Central memory CD4-positive, alpha-beta T cell (primary cell): ENCODE measurements at places on chromosomes 7 and 10.

GRCh38 chr7:116145245-116145852 is 65.0 kb upstream of the TES start:
- no peak for DNase-seq

GRCh38 chr10:132669208-132669861 is 116.6 kb downstream of the NKX6-2 start:
- DNase-seq = no peak

GRCh38 chr7:2647594-2648172 is 15.9 kb downstream of the TTYH3 start:
- DNase-seq = no peak

DNA sequence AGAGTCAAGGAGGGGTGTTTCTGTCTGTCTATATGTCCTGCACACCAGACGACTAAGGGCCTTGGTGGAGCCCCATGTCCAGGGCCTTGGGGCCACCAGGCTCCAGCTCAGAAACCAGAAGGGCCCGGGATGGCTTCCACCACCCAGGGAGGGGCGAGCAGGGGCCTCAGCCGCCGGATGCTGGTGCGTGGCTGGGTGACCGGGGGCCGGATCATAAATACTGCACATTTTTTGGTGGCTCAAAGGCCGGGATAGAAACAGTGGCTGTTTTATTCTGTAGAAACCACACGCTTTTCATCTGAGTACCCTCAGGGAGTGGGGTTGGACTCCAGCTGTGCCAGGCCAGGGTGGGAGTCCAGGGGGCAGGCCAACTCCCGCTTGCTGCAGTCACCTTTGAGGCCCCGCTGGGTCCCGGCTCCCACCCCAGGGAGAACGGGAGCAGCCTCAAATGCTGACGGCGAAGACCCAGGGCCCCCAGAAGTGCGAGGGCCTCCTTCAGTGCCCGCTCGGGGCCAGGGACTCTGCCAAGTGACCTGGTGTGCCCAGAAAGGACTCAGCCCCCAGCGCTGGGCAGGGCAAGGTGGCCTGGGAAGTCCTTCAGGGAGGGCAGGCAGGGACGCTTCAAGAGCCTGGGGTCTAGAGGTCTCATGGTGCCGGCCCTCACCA is 28.2 kb downstream of the PDGFA start:
- no peak for DNase-seq

DNA sequence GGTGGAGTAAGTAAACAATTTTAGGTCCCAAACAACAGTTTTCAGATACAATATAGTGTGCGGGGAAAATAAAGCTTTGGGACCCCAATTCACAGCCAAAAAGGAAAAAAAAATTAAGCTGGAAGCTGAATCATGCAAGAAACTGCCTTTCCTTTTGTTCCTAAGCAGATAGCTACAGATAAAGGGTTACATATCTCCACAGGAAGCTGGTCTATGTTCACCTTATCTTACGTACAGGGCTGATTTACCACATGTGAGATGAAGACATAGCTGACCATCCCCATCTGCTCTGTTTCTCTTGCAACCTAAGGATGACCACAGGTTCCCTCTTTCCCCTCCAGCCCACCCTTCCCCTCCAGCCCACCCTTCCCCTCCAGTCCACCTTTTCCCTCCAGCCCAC is 14.2 kb upstream of the PFKP start:
- DNase-seq = no peak

GRCh38 chr7:151796871-151797537 is 79.9 kb downstream of the PRKAG2 start:
- DNase-seq = no peak

- DNase-seq = no peak
Observed at GRCh38 chr10:119360181-119360921, 153.0 kb downstream of the GRK5 start.

GRCh38 chr10:129764011-129764900 is 199.8 kb downstream of the EBF3 start:
- DNase-seq = no peak

DNA sequence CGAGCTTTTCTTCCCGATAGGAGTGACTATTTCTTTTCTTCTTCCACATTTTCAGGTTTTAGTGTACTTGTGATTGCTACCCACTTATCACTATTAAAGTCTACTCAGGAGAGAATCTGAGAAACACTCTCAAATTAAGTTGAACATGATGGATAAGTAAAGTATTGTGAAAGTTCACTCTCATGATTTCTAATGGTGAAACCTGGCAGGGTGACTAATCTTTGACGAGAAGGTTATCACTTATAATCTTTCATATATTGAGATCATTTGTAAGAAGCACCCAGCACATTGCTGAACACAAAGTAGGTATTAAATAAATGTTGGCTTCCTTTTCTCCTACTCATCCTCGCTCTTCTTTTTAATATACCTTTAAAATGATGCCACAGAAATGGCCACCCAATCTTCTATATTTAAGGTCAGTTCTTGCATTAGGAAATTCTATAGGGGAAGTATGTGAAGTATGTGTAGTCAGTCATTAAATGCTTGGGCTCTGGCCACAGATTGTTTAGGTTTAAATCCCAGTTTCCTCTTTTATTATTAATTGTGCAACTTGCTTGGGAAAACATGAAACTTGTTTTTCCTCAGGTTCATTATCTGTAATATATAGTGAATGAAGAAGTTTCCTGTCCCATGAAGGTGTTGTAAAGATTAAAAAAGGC is 3.1 kb upstream of the CFTR start:
- no peak for DNase-seq

- no peak for DNase-seq
Observed at GRCh38 chr7:80918399-80918798, 452 bp downstream of the SEMA3C start.

GRCh38 chr10:99834410-99834809 is 52.0 kb downstream of the ABCC2 start:
- DNase-seq = no peak

GRCh38 chr7:88628363-88629085 is 131.0 kb upstream of the ZNF804B start:
- no peak for DNase-seq

- DNase-seq = no peak
Observed at GRCh38 chr7:77157446-77157845, 35.0 kb downstream of the CCDC146 start.

DNA sequence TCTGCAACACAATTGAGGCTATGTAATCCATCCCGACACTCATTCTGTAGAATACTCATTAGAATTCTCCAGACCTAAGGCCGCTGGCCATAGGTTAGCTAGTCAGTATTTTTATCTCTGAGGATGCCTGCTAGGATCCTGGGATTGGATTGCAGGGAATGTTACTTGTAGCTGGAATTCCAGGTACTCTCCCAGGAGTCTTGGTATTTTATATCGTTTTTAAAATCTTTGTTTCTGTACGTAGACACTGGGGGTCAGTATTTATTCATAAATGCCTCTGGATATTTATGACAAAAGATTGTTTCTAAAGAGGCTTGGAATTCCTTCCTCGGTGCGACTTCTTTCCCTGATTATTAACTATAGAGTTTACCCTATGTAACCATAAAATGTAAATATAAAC is 40.1 kb downstream of the BPGM start:
- no peak for DNase-seq

GRCh38 chr7:98284335-98285036 is 3.0 kb downstream of the BRI3 start:
- DNase-seq = no peak

GRCh38 chr10:112585126-112585525 is 138.1 kb downstream of the VTI1A start:
- no peak for DNase-seq

DNA sequence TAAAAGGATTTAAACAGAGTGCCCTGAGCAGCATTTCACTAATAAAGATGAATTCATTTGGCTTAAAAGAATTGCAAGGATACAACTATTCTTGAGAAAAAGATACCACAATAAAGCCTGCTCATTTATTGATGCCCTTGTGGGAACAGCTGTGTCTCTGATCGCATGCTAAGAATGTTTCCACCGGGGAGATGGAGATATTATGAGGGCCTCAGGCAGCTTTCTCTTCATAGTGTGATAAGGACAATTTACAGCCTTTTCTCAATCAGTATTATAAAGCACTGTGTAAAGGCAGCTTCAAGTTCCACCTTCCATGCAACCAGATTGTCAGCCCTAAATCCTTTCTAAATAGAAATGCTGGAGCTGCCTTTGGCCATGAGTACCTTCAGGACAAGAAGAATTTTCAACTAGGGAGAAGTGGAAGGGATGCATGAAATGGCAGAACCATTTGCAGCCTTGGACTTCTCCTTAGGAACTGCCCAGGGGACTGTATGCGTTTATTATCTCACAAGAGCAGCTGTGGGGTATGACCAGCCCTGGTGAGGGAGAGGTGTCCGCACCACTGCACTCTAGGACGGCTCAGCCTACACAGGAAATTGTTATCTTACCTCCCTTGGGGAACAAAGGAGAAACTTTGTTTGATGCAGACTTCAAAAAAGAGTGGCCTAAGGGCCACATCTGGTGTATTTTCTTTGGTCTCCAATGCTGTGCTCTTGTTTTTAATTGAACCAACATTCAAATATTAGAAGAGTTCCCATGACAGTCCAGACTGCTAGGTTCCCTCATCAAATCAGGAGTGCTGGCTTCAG is 116.9 kb upstream of the PCGF5 start:
- DNase-seq = no peak

DNA sequence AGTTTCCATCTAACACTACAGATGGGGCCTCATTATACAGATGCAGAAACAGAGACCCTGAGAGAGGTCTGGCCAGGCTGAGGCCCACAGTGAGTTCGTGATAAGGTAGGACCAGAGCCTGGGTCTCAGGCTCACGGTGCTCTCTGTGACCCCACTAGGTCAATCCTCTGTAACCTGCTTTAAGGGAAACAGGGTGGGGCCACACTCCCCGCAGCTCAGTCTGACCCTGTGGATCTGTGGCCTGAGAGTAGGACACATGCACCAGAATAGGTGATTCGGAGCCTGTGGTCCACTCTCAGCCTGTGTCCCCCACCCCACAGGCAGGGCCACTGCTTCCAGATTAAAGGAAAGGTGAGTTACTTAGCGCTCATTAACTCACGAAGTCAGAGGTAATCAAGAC is 137.8 kb upstream of the FAM20C start:
- DNase-seq = no peak

- no peak for DNase-seq
Observed at GRCh38 chr10:31268444-31269303, 50.3 kb upstream of the ZEB1 start.

DNA sequence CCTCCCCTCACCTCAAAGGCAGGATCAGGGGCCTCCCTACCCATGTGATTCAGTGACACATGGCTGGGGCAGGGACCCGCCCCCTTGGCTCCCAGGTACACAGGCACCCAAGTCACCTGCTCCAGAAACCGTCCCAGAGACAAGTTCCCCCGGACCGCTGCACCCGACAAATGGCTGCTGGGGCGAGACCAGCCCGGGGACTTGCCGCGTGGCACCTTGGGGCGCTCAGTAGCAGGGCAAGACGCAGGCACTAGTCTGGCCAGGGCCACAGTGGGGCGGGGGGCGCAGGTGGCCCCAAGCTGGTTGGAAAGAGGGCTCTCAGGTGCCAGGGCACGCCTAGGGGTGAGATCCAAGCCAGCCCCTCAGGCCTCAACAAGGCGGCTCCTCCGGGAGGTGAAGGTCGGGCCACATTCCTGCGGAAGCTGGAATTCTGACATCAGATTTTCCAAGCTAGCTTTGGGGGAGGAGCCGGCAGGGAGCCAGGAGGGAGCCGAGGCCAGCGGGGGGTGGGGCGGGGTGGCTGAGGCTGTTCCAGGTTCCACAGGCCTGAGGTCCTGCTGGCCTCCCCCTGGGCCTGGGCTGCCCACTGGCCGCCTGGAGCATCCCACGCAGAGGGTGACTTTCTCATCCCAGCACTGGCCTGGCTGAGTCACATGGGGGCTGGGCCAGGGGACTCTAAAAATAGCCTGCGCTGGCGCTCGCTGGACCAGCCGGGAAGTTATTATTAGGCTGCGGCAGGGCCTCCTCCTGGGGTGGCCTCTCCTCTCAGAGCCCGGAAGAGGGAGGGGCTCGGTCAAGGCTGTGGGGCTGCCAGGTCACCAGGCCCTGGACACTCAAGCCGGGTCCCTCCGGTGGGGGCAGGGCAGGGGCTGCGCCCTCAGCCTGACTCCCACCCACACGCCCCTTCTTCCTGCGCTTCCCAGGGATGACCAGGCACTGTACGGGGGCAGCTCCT is 20.5 kb upstream of the INPP5A start:
- no peak for DNase-seq

- DNase-seq = no peak
Observed at GRCh38 chr7:124101173-124101768, 68.4 kb upstream of the TMEM229A start.

DNA sequence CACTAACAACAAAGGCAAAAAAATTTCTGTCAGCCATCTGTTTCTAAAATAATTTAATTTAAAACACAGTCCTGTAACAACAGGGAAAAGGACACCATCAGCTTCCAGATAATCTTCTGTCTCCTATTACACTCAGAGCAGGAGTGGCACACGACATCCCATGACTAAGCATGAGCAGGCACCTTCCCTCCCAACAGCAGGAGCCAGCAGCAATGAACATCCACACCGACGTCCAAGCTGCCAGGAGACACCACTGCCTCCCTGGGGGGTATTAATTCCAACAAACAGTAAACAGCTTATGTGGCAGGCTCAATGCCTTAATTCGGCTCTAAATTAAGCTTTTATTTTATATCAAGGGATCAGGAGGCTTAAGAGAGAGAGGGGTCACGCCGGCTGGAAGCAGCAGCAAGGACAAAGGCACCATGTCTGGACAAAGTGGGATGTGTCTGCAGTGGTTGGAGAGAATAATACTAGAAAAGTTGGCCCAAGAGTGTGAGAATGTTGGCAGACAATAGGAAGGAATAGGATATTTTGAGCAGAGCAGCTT is 45.7 kb downstream of the KIAA1549 start:
- DNase-seq = no peak

DNA sequence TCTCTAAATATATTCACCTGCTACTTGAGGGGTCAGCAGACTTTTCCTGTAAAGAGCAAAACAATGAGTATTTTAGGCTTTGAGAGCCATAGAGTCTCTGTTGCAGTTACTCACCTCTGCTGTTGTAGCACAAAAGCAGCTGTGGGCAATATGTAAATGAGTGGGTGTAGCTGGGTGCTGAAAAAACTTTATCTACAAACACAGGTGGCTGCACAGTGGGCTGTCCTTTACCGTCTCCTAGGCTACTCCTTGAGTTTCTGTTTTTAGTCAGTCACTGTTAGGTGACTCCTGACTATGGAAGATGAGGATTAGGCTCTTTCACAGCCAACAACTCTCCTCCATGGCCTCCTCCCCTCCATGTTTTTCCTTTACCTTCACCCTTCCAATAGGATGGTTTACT is 286.1 kb upstream of the C7orf33 start:
- no peak for DNase-seq

GRCh38 chr7:133590795-133591194 is 337.9 kb downstream of the EXOC4 start:
- DNase-seq = no peak

GRCh38 chr10:125722811-125723210 is 3.3 kb downstream of the EDRF1 start:
- DNase-seq = no peak

GRCh38 chr10:113486531-113486930 is 66.3 kb upstream of the HABP2 start:
- DNase-seq = no peak

DNA sequence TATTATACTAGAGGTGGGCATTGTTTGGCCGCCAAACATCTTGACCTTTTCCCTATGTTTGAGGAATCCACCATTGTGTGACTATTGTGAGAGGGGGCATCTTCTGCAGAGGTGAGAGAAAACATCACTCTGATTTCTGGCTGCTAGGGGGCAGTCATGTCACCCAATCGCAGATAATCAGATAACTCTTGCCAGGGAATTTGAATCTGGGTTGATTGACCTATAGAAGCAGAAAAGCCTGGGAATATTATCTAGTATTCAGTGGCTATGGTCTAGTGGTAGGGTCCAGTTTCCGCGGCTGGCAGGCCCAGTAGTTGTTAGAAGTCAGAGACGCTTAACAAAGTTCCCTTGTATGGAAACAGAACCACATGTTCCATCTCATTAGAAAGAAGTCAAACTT is 808.5 kb downstream of the PHTF2 start:
- DNase-seq = no peak

- DNase-seq = no peak
Observed at GRCh38 chr7:116441534-116441933, 58.0 kb upstream of the CAV2 start.
